ENCODE measurements at places on chromosomes 4 and X.

DNA sequence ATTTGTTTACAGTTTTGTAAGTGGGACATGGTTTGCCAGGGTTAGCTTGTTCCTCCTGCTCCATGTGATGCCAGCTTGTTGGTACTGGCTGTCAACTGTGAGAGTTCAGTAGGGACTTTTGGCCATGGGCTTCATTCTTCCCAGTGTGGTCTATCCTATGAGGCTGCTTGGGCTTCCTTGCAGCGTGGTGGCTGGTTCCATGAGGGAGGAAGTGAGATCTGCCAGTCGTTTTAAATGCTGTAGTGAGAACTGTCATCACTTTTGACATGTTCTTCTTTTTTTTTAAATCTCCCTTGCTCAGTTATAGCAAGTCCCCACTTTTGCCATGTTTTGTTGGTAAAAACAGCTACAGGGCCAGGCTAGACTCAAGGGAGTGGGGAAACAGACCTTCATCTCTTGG is 15.9 kb downstream of the NSD2 start:
- no peak for DNase-seq

DNA sequence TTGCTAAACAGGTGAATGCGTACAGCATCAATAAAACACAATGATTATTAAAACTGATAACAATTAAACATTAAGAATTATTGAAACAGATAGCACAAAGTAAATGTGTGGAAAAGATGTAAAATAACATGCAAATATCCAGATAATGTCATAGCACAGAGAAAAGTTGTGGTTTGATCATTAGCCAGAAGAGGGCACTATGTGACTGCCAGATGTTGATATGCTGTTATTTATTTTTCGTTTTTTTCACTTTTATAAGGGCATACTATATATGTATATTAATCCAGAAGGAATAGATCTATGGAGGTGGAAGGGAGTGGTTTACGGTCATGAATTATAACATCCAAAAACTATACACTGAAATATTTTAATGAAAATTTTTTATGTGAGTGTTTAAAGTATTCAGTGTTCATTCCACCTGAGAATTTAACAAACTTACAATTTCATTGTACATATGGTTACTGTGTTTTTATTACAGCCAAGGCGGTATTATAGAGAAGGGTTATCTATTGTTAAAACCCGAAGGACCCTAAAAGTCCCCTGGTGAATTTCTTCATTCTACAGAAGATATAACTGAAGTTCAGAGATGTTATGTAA is 211.9 kb upstream of the UGT8 start:
- DNase-seq = peak; percentile 61

DNA sequence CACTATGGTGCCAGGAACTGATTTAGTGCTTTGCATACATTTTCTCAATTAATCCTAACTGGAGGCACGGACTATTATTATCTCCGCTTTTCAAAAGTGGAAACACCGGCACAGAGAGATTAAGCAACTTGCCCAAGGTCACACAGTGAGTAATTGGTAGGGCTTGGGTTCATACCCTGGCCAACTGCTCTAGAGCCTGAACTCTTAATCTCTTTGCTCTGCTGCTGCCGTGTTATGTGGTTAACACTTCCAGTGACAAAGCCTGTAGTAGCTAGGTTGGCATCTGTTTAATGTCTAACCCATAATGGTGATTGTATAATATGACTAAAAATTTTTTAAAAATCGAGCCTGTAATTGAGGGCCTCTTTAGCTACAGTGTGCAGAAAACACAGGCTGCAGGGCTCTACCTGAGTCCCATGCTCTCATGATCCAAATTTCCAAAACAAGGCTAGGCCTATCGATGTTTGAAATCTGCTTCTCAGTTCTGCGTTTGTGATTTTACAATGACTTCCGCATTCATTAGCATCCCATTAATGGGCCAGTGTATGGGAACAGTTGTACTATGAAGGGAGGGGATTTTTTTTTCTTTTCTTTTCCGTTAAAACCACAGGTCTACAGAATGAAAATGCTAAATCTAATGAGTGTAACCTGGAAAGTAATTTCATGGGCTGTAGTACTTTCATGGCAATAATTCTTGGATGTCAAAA is 219.3 kb upstream of the JADE1 start:
- DNase-seq = no peak

- no peak for DNase-seq
These were observed 304.7 kb upstream of the FTHL17 start for GRCh38 chrX:31376408-31377022.

GRCh38 chr4:183766140-183766539 is 107.0 kb downstream of the TRAPPC11 start:
- DNase-seq = no peak
